ENCODE measurements at places on chromosomes 4 and X. TPM values are rescaled to one million over a fixed set of nuclear protein-coding genes. Genes with fewer than 3 reads are reported as not detected.

- no peak overlapping the region for H3K4me3 ChIP-seq
- DNase-seq: no peak
- no peaks in the 10 kb centered on the region for H3K4me1 ChIP-seq
- H3K36me3 ChIP-seq: no peaks in the 10 kb centered on the region
These were observed 505.4 kb upstream of the FAM241A start for GRCh38 chr4:111639876-111640275.

DNA sequence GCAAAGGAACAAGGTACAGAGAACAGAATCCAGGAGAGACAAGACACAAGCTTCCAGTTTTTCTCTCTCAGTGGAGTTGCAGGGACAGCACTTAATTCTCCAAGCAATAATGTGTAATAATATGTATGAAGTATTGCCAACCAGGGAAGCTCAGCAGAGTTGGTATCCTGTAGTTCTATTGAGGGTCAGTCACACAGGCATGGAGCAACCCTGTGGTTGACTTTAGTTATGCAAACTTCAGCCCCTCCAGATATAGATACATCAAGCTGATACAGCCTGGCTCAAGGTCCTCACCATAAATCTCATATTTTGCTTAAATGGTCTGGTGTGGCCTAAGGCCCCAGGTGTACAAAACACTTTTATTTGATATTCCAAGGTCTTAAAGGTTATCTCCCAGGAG lies 248.6 kb upstream of the EPHA5 start:
- no peaks in the 10 kb centered on the region for H3K4me1 ChIP-seq
- no peak overlapping the region for H3K27ac ChIP-seq
- H3K4me3 ChIP-seq: no peak overlapping the region
- no peak for DNase-seq
- no peaks in the 10 kb centered on the region for H3K27me3 ChIP-seq

- no peaks in the 10 kb centered on the region for H3K27me3 ChIP-seq
- no peak for DNase-seq
- H3K27ac ChIP-seq: no peak overlapping the region
- no peaks in the 10 kb centered on the region for H3K4me1 ChIP-seq
These were observed 14.3 kb downstream of the ARMCX1 start for GRCh38 chrX:101564651-101565050.

GRCh38 chr4:113593400-113594230 lies 167.9 kb downstream of the CAMK2D start:
- no peaks in the 10 kb centered on the region for H3K36me3 ChIP-seq
- no peak for DNase-seq
- no peaks in the 10 kb centered on the region for H3K4me1 ChIP-seq
- H3K27me3 ChIP-seq: no peaks in the 10 kb centered on the region
- no peak overlapping the region for H3K27ac ChIP-seq
- H3K4me3 ChIP-seq: no peak overlapping the region

DNA sequence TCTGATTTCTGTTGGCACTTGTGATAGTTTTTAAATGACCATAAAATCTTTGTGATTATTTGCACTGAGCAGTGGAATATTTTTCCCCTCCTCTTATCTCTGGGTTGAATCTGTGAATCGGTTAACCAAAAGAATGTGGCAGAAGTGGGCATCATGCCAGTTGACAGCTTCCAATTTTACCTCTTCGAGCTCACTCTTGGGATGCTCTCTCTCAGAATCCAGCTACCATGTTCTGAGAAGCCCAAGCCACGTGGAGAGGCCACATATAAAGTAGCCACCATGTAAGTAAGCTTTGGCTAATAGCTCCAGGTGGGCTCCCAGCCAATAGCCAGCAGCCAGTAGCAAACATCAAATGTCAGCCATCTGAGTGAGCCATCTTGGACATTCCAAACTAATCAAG lies 12.9 kb upstream of the WDR19 start:
- H3K4me1 ChIP-seq: no peaks in the 10 kb centered on the region
- H3K27me3 ChIP-seq: no peaks in the 10 kb centered on the region

GRCh38 chr4:94238160-94238559 lies 30.5 kb downstream of the SMARCAD1 start:
- H3K4me3 ChIP-seq: no peak overlapping the region
- H3K4me1 ChIP-seq: no peaks in the 10 kb centered on the region
- DNase-seq: no peak
- H3K27me3 ChIP-seq: no peaks in the 10 kb centered on the region

DNA sequence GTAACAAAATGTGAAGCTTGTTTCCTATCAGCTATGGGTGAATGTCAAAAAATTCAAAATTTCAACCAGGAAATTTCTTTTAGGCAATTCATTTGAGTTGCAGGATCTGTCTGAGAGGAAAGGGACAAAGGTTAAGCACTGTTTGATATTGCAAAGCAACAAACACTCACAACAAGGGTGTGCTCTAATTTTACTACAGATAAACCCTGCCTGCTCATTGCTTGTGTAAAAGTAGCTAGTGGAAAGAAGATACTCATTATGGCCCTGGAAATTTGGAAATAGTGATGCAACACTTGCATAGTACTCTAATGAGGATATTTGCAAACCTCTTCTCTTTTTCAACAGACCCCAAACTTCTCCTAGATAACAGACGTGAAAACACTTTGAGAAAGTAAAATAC lies 27.1 kb downstream of the FAM47E start:
- H3K27me3 ChIP-seq: no peaks in the 10 kb centered on the region
- H3K36me3 ChIP-seq: no peaks in the 10 kb centered on the region
- no peak overlapping the region for H3K4me3 ChIP-seq
- no peak overlapping the region for H3K27ac ChIP-seq
- DNase-seq: no peak

The RBMXL3 gene
- total RNA-seq: not detected

All from ovary (tissue), 10 donors.